Gastrocnemius medialis (tissue), 4 donors: ENCODE measurements at places on chromosomes 1 and 21.
A peak's percentile ranks its signal among the peaks of the same experiment; 100 is the strongest.

GRCh38 chr1:4529446-4530165, 124.8 kb upstream of the AJAP1 start:
- H3K36me3 ChIP-seq: no peaks in the 10 kb centered on the region
- DNase-seq: no peak
- no peaks in the 10 kb centered on the region for H3K27me3 ChIP-seq
- H3K27ac ChIP-seq: no peak overlapping the region
- no peaks in the 10 kb centered on the region for H3K4me1 ChIP-seq
- H3K4me3 ChIP-seq: no peak overlapping the region

GRCh38 chr1:52739699-52740467, 13.6 kb downstream of the ZYG11B start:
- H3K4me1 ChIP-seq: peaks cover 50% of the 10 kb centered on the region
- no peaks in the 10 kb centered on the region for H3K27me3 ChIP-seq
- peak overlapping the region; percentile 91 for H3K27ac ChIP-seq

- no peaks in the 10 kb centered on the region for H3K27me3 ChIP-seq
- no peak overlapping the region for H3K4me3 ChIP-seq
- no peak for DNase-seq
These were observed 296.2 kb downstream of the LRRIQ3 start for GRCh38 chr1:73901738-73902137.

DNA sequence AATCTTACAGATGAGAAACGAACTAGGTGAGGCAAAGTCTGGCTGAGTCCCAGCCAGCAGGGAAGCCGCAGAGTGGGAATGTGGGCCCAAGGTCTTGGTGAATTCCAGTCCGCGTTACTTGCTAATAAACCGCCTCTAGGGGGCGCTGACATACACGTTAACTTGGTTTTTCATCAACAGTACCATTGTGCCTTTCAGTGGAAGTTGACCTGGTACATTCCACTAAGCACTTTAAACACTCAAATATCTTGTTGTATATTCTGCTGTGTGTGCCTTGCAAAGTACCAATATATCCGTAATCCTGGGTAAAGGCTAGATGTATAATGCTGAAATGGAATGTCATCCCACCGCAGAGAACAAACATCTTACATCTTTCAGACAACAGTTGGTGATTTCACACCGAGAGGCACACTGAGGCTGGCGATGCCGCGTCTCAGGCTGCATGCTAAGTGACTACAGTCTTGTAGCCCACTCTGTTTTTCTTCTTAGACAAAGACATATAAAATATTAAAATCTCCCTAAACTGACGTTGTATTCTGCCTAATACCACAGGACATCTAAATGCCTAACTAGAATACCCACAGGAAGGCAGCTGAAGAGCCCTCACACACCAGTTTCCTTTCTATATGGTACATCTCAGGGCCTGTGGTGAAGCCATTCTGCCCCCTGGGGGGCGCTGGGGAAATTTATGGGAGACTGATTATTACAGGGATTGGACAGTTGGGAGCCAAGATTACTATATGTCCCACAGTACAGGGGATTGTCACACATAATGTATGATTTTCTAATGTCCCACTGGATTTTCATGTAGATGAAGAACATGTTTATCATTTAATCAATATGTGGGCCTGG, 49.2 kb upstream of the C1orf198 start:
- no peaks in the 10 kb centered on the region for H3K4me1 ChIP-seq
- H3K27me3 ChIP-seq: no peaks in the 10 kb centered on the region
- H3K36me3 ChIP-seq: peaks cover 21% of the 10 kb centered on the region

DNA sequence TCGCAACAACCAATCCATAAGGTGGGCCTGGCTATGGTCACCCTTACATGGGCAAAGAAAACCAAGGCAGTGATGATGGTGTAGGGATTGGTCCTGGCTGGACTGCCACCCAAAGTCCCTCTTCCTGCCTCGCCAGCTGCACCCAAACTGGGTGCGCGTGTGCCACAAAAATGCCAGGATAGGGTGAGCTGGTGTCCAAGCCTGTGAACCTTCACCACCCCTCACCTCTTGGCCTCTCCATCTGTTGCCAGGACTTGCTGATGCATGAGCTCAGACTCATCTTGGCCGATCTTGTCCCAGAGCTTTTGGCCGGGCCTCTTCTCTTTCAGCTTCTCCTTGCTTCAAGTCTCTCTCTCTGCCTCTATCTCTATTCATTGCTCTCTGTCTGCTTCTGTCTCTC, 41.8 kb downstream of the FOXD2 start:
- H3K27me3 ChIP-seq: no peaks in the 10 kb centered on the region
- DNase-seq: no peak
- no peak overlapping the region for H3K4me3 ChIP-seq
- H3K27ac ChIP-seq: no peak overlapping the region

GRCh38 chr1:196366817-196367495, 241.3 kb downstream of the KCNT2 start:
- DNase-seq: no peak
- no peaks in the 10 kb centered on the region for H3K27me3 ChIP-seq
- H3K4me1 ChIP-seq: no peaks in the 10 kb centered on the region
- H3K4me3 ChIP-seq: no peak overlapping the region
- no peaks in the 10 kb centered on the region for H3K36me3 ChIP-seq

DNA sequence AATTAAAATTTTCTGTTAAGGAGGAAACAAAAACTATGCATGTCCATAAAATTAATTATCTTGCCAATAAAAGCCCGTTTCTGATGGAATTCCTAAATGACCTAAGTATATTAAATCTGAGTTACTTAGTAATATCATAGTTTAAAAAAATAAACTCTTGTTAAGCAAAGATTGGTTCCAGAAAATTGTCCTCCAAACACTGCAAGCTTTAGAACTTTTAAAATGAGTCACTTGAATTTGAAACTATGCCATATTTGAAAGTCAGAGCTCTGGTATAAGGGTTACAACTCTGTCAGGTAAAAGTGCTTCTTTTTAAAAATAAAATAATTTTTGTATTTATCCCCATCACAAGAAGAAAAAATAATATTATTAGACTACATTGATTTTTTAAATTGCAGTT, 409.5 kb downstream of the PLPP3 start:
- DNase-seq: no peak
- no peak overlapping the region for H3K4me3 ChIP-seq
- no peak overlapping the region for H3K27ac ChIP-seq
- H3K4me1 ChIP-seq: no peaks in the 10 kb centered on the region

- H3K27ac ChIP-seq: no peak overlapping the region
- no peak for DNase-seq
- H3K36me3 ChIP-seq: no peaks in the 10 kb centered on the region
- H3K4me3 ChIP-seq: no peak overlapping the region
- H3K27me3 ChIP-seq: no peaks in the 10 kb centered on the region
These were observed 162.3 kb upstream of the ADAMTS5 start for GRCh38 chr21:27129215-27129614.

- H3K27me3 ChIP-seq: no peaks in the 10 kb centered on the region
- no peak overlapping the region for H3K27ac ChIP-seq
- no peak for DNase-seq
- no peaks in the 10 kb centered on the region for H3K36me3 ChIP-seq
- no peaks in the 10 kb centered on the region for H3K4me1 ChIP-seq
These were observed 16.2 kb upstream of the RNPC3 start for GRCh38 chr1:103509250-103509649.

- DNase-seq: no peak
- no peak overlapping the region for H3K4me3 ChIP-seq
- H3K27ac ChIP-seq: no peak overlapping the region
- peaks cover 6% of the 10 kb centered on the region for H3K4me1 ChIP-seq
These were observed 117.5 kb downstream of the NAV1 start for GRCh38 chr1:201656311-201657032.

GRCh38 chr1:157147906-157148700, 9.9 kb upstream of the ETV3 start:
- H3K27me3 ChIP-seq: no peaks in the 10 kb centered on the region
- H3K36me3 ChIP-seq: no peaks in the 10 kb centered on the region
- H3K4me3 ChIP-seq: no peak overlapping the region
- no peak overlapping the region for H3K27ac ChIP-seq
- DNase-seq: no peak

GRCh38 chr21:39386194-39386593, 37.3 kb upstream of the HMGN1 start:
- H3K4me3 ChIP-seq: peak overlapping the region; percentile 40
- peak overlapping the region; percentile 79 for H3K27ac ChIP-seq
- DNase-seq: no peak
- peaks cover 29% of the 10 kb centered on the region for H3K4me1 ChIP-seq
- no peaks in the 10 kb centered on the region for H3K36me3 ChIP-seq

- H3K27ac ChIP-seq: no peak overlapping the region
- H3K27me3 ChIP-seq: no peaks in the 10 kb centered on the region
- H3K4me3 ChIP-seq: no peak overlapping the region
- no peak for DNase-seq
These were observed 15.8 kb downstream of the UBE4B start for GRCh38 chr1:10048601-10049000.

DNA sequence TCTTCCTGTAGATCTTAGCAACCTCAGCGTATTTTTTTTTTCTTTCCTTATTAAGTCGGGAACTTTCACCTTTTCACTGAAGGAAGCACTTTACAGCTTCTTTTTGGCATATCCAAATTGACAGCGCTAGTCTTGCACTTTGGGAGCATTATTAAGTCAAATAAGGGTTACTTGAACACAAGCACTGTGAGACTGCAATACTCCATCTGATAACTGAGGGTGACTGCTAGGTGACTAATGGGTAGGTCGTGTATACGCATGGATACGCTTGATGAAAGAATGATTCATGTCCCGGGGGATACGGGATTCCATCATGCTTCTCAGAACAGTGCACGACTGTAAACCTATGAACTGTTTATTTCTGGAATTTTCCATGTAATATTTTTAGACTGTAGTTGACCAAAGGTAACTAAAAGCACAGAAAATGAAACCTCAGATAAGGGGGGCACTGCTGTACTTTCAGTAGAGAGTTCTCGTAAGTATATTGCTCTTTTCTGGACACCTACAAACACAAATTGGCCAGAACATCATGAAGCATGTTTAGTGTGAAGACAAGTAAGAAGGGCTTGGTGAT, 364.7 kb downstream of the SMYD3 start:
- no peak overlapping the region for H3K27ac ChIP-seq
- no peaks in the 10 kb centered on the region for H3K4me1 ChIP-seq
- no peaks in the 10 kb centered on the region for H3K27me3 ChIP-seq
- H3K36me3 ChIP-seq: no peaks in the 10 kb centered on the region
- no peak overlapping the region for H3K4me3 ChIP-seq

GRCh38 chr1:188641566-188642211, 1812.9 kb downstream of the PLA2G4A start:
- no peaks in the 10 kb centered on the region for H3K27me3 ChIP-seq
- H3K4me1 ChIP-seq: no peaks in the 10 kb centered on the region
- H3K36me3 ChIP-seq: no peaks in the 10 kb centered on the region
- no peak overlapping the region for H3K27ac ChIP-seq
- no peak for DNase-seq

DNA sequence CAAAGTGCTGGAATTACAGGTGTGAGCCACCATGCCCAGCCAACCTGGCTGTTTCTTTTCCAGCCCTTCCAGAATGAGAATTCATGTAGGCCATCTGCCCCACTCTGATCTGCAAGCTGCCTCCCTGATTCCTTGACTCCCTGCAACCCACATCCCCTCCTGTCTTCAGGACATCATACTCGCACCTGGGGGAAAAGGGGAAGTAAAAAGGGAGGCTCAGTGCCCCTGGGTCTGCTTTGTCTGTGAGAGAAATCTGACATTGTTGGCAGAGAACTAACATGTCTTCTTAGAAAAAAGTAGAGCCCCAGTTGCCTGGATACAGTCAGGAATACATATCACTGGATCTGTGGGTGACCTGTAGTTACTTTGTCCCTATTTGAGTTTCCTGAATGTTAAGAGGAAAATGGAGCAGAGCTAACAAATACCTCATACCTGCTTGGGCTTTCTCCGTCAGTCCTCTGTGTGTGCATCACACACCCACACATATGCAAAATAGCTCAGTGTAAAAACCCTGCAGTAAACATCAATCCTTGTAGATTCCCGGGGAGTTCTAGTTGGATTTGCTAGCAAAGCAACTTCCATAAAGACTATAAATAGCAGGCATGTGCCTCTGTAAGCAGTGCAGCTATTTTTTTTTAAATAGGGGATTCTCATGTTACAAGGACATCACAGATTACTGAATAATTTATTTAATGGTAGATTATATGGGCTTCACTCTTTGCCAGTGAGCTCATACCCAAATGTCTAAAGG, 62.9 kb downstream of the TEX35 start:
- H3K27me3 ChIP-seq: no peaks in the 10 kb centered on the region
- H3K27ac ChIP-seq: no peak overlapping the region
- peaks cover 6% of the 10 kb centered on the region for H3K4me1 ChIP-seq
- H3K36me3 ChIP-seq: no peaks in the 10 kb centered on the region

- no peaks in the 10 kb centered on the region for H3K4me1 ChIP-seq
- no peak overlapping the region for H3K4me3 ChIP-seq
- no peaks in the 10 kb centered on the region for H3K27me3 ChIP-seq
- H3K36me3 ChIP-seq: no peaks in the 10 kb centered on the region
- DNase-seq: no peak
These were observed 273.8 kb downstream of the KCNJ6 start for GRCh38 chr21:37642493-37642892.
